Germinal center (tissue), 1 donor: ENCODE measurements at places on chromosomes 2 and 18.

DNA sequence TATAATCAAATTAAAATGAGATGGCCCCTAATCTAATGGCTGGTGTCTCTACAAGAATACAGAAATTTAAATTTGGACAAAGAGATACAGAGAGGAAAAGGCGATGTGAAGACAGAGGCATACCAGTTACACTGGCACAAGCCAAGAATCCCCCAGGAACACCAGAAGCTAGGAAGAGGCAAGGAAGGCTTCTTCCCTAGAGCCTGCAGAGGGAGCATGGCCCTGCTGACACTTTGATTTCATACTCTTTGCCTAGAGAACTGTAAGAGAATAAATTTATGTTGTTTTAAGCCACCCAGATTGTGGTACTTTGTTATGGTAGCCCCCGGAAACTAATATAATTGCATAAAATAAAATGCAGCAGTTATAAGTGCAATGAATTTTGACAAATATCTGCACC is 671.4 kb downstream of the MBD2 start:
- no peak for DNase-seq

DNA sequence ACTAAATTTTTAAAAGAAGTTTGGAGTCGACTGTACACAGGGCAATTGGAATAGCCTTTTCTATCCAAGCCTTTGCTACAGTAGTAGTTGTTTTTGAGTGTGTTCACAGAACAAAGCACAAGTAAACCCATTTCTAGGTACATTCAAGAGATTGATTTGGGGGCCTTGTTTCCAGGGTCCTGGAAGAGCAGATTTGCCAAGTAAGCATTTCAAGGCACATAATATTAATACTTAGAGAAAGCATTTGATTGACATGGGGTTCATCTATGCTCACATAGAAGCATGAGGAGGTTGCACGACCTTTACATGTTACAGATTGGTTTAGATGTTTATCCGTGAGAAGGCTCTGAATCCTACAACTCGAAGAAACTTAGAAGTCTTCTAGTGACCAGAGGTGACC is 324.1 kb downstream of the MYCN start:
- no peak for DNase-seq

- peak; percentile 10 for DNase-seq
Observed at GRCh38 chr2:183348492-183348891, 224.2 kb downstream of the NUP35 start.

- no peak for DNase-seq
Observed at GRCh38 chr2:124566518-124566970, 541.5 kb downstream of the CNTNAP5 start.

- DNase-seq: no peak
Observed at GRCh38 chr2:125559186-125559585, 1096.8 kb upstream of the GYPC start.

DNA sequence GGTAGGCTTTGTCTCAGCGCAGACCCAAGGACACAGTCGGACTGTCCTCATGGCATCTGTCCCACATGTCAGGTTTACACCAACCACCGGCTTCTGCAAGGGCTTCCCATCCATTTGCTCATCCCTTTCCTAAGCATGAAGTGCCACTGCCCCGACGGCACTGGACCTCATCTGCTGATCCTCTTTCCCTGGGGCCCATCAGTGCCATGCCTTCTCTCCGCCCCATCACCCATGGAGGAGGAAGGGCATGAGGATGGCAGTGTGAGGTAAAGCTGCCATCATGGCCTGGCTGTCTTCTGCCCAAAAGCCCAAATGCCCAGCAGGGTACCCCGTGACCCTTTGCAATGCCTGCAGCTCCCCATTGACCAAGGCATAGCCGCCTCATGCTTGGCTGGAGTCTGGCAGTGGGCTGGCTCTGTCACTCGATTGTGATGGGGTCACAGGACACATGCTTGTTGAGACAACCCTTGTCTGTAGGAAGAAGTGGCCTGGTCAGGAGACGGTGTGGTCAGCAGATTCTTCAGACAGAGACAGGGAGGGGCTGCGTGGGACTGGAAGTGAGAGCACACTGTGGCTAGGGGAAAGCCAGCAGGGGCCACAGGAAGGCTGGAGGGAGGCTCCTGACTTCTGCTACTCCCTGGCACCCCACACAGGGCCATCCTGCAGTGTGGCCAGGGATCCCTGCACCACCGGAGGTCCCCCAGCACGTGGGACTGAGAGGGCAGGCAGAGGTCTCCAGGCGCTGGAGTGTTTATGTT is 493.7 kb upstream of the HS6ST1 start:
- DNase-seq: no peak

DNA sequence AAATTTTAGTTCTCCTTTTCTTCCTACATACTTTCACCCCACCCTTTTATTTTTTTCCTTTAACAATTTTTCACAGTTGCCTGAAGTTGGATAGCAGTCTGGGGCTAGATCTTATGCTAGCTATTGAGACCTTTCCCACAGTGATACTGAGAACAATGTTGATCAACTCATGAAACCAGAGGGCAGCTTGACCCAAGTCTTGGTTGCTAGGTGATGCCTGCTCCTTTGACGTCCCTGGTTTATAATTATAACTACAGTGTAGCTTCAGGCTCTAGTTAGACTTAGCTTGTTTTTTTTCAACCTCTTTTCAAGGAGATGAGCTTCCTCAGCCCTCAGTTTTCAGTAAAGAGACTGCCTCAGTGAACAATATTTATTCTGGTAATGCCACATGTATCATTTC is 648.5 kb downstream of the IRS1 start:
- no peak for DNase-seq

- DNase-seq: no peak
Observed at GRCh38 chr2:207825978-207826377, 56.3 kb upstream of the FZD5 start.

- DNase-seq: no peak
Observed at GRCh38 chr2:13686262-13686661, 946.3 kb upstream of the LRATD1 start.

GRCh38 chr2:127581050-127581345 is 45.5 kb downstream of the MYO7B start:
- DNase-seq: no peak

DNA sequence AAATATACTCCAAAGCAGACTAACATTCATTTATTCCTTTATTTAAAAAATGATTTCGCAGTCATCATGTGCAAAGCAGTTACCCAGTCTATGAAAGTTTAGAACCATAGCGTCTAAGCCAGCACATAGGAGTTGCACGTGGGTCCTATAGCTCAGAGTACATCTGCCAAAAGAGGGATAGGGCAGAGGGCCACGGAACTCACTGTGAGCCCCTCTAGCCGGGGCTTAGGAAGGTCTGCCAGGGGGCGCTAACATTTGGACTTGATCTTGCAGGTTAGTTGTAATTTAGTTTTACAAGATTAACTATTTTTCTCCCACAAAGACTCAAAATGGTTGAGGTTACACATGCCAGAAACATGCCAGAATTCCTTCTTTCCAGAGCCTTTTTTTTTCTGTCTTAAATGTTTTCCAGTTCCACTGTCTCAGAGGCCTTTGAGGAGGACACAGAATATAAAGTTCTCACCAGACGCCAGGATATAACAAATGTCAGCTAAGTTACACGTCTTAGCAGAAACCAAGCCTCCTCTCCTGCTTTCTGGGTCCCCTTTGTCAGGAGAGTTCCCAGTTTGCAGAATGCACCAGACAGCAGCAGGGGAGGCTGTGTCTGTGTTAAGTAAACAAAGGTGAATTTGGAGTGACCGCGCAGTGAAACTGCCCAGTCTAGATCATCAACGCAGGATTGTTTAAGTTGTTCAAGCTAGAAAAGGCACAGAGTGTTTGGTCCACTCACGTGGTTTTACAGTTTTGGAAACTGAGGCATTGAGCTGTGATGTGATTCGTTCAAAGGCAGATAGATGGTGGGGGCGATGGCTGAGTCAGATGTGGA is 292.0 kb downstream of the PRKCE start:
- DNase-seq: no peak

DNA sequence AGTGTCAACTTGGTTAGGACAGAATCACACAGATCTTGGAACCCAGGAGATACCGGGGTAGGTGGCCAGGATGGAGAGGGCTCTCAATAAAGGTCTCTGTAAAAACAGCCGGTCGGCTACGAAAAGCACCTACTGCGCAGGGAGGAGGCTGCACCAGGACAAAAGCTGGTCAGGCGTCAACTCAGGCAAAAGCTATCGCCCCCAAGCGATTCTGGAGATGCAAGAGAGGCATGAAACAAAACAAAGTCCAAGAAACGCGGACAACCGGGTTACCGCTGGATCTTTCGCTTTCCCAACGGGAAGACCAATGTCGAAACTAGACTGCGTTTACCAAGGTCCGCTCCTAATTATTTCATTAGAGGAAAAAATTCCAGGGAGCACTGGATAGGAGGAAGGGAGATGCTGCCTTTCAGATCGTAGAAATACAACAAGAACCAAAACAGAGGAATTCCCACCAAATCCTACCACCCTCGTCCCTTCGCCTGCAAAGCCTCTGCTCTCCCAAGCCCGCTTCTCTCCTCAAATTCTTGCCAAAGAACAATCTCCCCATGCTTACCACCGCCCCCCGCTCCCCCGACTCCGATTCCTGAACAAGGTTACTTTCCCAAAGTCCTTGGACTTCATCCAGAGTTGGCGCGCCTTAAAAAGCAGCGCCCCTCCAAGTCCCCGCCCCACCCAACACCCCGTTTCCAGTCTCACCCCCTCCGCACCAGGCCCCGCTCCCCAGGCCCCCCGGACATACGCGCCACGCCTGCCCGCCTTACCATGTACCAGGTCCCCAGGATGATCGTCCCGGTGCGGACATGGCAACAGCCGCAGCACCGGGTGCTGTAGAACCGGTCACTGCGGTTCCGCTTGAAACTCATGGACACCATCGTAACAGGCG is 539 bp downstream of the LAPTM4A start:
- peak; percentile 41 for DNase-seq

DNA sequence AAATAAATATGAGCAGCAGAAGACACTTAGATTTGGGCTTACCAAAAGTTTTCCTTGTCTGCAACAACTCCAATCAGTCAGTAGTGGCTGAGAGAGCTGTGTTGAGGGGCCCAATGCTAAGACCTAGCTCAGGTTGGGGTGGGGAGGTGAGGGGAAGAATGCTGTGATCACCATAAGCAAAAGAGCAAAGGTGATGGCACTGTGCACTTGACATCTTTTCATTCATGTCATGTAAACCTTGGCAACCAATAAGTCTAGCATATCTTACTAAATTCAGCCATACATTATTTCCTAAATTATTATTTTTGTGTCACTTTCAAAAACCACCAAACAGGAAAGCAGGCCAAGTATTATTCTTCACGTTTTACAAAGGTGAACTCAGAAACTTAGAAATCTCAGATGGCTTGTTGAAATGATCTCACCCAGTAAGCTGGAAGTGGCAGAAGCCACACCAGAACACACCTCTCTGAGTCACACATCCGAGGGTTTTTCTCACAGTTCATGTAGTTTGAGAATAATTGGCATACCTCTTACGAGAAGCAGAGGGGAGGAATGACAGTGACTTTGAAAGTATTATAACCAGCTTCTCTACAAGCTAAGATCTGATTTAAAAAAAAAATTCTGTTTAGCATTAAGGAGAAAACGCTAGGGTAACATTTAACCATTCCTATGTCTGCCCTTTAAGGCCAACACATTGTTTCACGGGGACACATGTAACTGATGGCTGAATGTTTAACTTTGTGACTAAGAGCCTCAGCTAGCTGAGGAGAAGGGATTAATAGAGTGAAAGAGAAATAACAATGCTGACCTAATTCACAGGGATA is 43.3 kb upstream of the SETBP1 start:
- no peak for DNase-seq

GRCh38 chr18:48997985-48998831 is 47.4 kb upstream of the SMAD7 start:
- DNase-seq: no peak

DNA sequence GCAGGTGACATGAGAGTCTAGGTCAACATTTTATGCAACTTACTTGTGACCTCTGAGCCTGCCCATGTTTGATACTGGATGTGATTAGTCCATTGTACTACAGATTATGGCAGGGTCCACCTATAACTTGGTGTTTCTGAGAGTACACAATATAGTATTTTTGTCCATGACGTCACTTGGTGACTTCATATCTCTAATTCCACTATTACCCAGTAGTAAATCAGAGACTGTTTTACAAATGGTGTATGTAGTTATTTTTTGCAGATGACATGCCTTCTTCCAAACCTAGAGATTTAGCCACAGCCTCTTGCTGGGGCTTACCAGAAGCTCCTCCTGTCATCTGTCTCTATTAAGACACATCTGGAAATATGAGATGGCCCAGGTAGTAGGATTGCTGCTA is 24.6 kb upstream of the TMX3 start:
- no peak for DNase-seq

GRCh38 chr2:84487298-84487996 is 28.4 kb upstream of the SUCLG1 start:
- no peak for DNase-seq

GRCh38 chr2:182543741-182544525 is 117.1 kb upstream of the PDE1A start:
- no peak for DNase-seq

DNA sequence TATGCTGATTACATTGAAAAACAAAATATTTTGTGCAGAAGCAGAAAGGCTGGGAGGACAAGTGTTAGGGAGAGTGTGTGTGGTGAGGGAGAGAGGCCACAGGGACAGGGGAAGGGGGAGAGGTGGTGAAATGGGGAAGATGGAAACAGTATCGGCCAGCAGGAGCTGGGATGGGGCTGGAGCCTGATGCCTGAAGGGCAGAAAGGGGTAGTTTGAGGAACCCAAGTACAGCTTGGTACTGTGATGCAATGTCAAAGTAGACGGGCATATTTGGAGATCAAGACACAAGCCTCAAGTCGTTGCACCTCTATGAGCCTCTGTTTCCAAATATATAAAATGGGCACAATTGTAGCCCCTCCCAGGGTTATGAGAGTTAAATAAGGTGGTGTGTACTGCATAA is 152.1 kb downstream of the LPIN1 start:
- no peak for DNase-seq

GRCh38 chr18:44156126-44156525 is 524.6 kb upstream of the SETBP1 start:
- DNase-seq: no peak

DNA sequence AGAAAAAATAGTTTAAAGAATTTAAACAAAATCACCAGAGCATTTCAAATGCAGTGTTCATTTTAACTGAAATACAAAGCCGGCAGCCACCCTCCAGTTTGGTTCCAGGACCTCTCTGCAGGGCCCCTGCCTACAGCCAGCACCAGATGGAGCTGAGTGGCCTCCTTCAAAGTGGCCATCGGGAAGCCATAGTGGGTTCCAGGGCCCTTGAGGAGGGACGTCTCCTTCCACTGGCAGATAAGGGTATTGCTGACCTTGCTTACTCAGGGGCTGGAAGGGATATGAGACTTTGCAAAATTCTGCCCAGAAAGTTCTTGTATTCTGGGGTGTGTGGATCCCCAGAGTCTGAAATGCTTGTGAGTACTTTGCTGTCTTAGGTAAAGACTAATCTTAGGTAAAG is 205.2 kb upstream of the APCDD1 start:
- DNase-seq: no peak

DNA sequence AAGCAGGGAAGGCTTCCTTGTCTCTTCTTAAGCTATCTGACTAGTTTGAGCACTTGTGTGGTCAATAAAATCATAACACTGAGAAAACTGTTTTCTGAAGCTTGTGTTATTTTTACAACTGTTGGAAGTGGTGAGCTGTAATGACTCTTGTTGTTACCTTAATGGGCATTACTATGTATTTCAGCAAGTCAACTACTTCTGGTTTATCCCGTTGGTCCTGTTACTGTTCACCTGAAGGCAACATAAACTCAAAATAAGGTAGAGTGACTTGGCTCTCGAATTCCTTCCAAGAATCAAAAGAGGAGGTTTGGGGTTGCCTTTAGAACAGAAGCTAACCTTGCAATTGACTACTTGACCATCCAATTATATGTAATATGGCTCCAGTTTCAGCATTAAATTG is 23.2 kb upstream of the FIGN start:
- no peak for DNase-seq

GRCh38 chr2:235677937-235678336 is 184.1 kb downstream of the AGAP1 start:
- no peak for DNase-seq
